ENCODE measurements at places on chromosomes 2 and 18. TPM values are rescaled to one million over a fixed set of nuclear protein-coding genes. Genes with fewer than 3 reads are reported as not detected.

POTEE gene
- not detected for total RNA-seq

DYNAP gene
- not detected for total RNA-seq

TUBA4B gene
- total RNA-seq = not detected

SERPINB3 gene
- total RNA-seq = not detected

DNAJC5G gene
- total RNA-seq = not detected

MERTK gene
- total RNA-seq = 7.8 TPM

TCF7L1 gene
- 2.3 TPM for total RNA-seq

LIPG gene
- 88.9 TPM for total RNA-seq

COL6A3 gene
- total RNA-seq = 17.9 TPM

SLC5A7 gene
- not detected for total RNA-seq

KIF3C gene
- 9.1 TPM for total RNA-seq

UGT1A1 gene
- not detected for total RNA-seq

CYTIP gene
- total RNA-seq = not detected

SERPINB13 gene
- not detected for total RNA-seq

NAB1 gene
- 43.5 TPM for total RNA-seq

KATNAL2 gene
- 0.32 TPM for total RNA-seq

KIF5C gene
- under 0.01 TPM for total RNA-seq

GPATCH11 gene
- 7.1 TPM for total RNA-seq

RFX8 gene
- total RNA-seq = 3.6 TPM

NT5C1B gene
- total RNA-seq = not detected
